ENCODE measurements at places on chromosomes 11 and 22.

- no peak for DNase-seq
These were observed 1.2 kb upstream of the APOBEC3C start for GRCh38 chr22:39012533-39013511.

DNA sequence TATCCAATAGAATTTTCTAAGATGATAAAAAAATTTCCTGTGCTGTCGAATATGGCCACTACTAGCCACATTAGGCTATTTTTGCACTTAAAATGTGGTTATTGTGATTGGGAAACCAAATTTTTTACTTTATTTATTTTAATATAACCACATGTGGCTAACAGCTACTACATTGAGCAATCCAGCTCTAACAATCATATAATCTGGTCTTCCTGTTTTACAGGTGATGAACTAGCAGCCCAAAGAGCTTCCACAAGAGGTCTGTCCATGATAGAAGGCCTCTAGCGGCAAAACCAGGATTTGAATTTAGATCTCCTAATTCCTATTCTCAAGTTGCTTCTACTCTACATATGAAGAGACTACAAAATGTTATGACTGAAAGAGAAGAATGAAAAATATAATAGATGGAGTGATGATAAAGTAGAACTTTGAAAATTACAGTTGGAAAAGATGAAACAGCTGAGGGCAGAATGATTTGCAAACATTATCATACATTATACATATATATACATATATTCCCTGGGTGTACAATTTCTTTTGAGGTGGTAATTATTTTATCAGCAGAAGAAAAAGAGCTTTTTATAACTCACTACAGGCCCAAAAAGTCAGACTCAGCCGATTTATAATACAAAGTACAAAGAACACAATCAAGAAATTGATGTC, 363.5 kb upstream of the PITPNB start:
- DNase-seq: no peak

GRCh38 chr11:126833065-126833464, 167.5 kb downstream of the KIRREL3 start:
- no peak for DNase-seq

- DNase-seq: no peak
These were observed 16.9 kb downstream of the GAB2 start for GRCh38 chr11:78400702-78401101.

GRCh38 chr11:46604796-46605195, 11.0 kb upstream of the AMBRA1 start:
- DNase-seq: no peak

DNA sequence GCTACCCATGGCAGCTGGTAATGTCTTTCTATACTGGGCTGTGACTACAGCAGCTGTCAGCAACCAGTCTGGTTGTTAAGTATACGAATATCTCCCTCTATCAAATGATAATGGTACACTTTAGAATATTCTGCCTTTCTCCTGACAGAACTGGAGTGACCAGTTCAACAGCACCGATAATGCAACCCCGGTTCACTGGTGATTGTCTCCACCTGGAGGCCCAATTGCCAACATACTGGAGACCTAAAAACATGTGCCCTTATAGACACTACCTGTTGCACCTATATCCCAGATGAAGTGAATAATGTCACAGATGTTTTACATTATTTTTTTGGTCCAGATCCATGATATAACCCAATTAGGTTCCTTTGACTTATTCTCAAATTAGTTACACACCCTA, 21.1 kb downstream of the OR5P2 start:
- no peak for DNase-seq

- DNase-seq: no peak
These were observed 15.8 kb downstream of the ATG16L2 start for GRCh38 chr11:72829884-72830533.

All from immature natural killer cell (primary cell).